ENCODE measurements at places on chromosomes 1 and 21. TPM values are rescaled to one million over a fixed set of nuclear protein-coding genes. Genes with fewer than 3 reads are reported as not detected.

DNA sequence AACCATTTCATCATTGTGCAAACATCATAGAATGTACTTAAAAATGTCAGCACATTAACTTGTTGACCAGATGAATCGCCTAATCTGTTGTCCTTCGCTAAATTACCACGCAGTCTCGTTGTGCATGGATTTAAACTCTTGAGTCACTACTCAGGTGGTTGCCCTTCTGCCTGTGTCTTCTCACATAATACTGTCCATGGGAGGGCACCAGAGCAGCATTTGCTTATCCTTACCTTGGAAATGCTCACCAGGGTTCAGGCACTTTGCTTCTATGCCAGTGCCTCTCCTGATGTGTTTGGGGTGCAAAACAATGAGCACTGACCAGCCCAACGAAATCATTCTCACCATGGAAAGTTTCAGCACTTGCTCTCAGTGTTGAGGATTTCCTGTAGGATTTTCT lies 559.9 kb downstream of the RWDD3 start:
- H3K4me1 ChIP-seq: no peaks in the 10 kb centered on the region
- H3K27ac ChIP-seq: no peak overlapping the region
- no peaks in the 10 kb centered on the region for H3K27me3 ChIP-seq
- no peak overlapping the region for H3K4me3 ChIP-seq

Gene SERINC2
- 3.7 TPM for total RNA-seq

- H3K4me3 ChIP-seq: no peak overlapping the region
- no peak for DNase-seq
- H3K27me3 ChIP-seq: no peaks in the 10 kb centered on the region
- H3K36me3 ChIP-seq: no peaks in the 10 kb centered on the region
- H3K4me1 ChIP-seq: no peaks in the 10 kb centered on the region
- H3K27ac ChIP-seq: no peak overlapping the region
These were observed 28.2 kb upstream of the SLAMF9 start for GRCh38 chr1:159982280-159982679.

DNA sequence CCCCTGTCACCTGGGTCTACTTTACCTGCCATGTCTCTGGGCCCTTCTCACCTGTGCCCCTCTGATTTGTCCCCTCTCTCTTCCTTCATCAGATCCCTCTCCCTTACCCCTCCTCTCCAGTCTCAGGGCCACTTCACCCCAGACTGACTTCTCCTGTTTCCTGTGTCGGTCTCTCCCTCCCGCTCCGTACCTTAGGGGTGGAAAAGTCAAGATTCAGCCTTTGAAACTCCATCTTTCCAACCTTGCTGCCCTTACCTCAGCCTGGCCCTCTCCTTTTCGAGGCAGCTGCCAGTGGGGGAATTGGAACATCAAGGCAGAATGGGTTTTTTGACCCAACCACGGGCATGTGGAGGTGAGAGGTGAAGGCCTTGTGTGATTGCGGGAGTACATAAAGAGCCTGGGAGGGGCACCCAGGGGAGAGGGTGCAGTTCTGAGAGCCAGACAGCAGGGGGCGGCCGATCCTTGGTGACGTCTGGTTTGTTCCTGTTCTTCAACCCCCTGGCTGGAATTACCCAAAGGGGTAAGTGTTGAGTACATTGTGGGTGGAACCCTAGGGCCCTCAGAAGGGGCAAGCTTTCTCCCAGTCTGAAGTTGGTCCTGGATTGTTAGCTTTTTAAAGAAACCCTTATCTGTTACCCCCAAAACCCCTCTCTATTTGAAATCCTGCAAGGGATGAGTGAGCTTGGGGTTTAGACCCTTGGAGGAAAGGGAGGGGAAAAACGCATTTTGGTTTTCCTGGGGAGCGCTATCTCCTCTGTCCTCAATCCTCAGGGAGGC lies 12.3 kb upstream of the DMBX1 start:
- H3K27me3 ChIP-seq: no peaks in the 10 kb centered on the region
- DNase-seq: peak; percentile 91
- H3K4me1 ChIP-seq: no peaks in the 10 kb centered on the region
- H3K4me3 ChIP-seq: no peak overlapping the region

Data from aorta (tissue), 5 donors.